ENCODE measurements at places on chromosomes 6 and 20. TPM values are rescaled to one million over a fixed set of nuclear protein-coding genes. Genes with fewer than 3 reads are reported as not detected.

The SLC32A1 gene
- total RNA-seq = not detected

The TGM3 gene
- total RNA-seq = under 0.01 TPM

The CPXM1 gene
- total RNA-seq = not detected

The BACH2 gene
- total RNA-seq = 1.9 TPM

The ADGRG6 gene
- total RNA-seq = 21.7 TPM

The TRIM27 gene
- total RNA-seq = 37.1 TPM

The MLN gene
- not detected for total RNA-seq

The ZNF334 gene
- total RNA-seq = 1.2 TPM

The APOM gene
- total RNA-seq = 0.96 TPM

The ZNF337 gene
- 15.6 TPM for total RNA-seq

The SLC12A5 gene
- total RNA-seq = not detected

The NKX2-4 gene
- not detected for total RNA-seq

The LYRM4 gene
- total RNA-seq = 26.5 TPM

The PROKR2 gene
- total RNA-seq = not detected

The XKR7 gene
- total RNA-seq = not detected

The LTA gene
- not detected for total RNA-seq

The PACRG gene
- 2.1 TPM for total RNA-seq

The XRN2 gene
- 86.0 TPM for total RNA-seq

The ADAM33 gene
- not detected for total RNA-seq

The MYO6 gene
- total RNA-seq = 18.1 TPM

The MOXD1 gene
- under 0.01 TPM for total RNA-seq

The PCIF1 gene
- 9.6 TPM for total RNA-seq

The TNFRSF21 gene
- 72.3 TPM for total RNA-seq

The STX7 gene
- 34.7 TPM for total RNA-seq

The SPTLC3 gene
- total RNA-seq = 5.1 TPM

The MAK gene
- under 0.01 TPM for total RNA-seq

The PRR18 gene
- total RNA-seq = not detected

The ENTPD6 gene
- total RNA-seq = 86.1 TPM

The EFCAB8 gene
- not detected for total RNA-seq

The SLC35B2 gene
- 97.6 TPM for total RNA-seq

The PET117 gene
- 13.0 TPM for total RNA-seq

The MTG2 gene
- 16.8 TPM for total RNA-seq

The EYA4 gene
- 2.9 TPM for total RNA-seq

The NSFL1C gene
- total RNA-seq = 16.8 TPM

The SNPH gene
- 3.4 TPM for total RNA-seq

The PACSIN1 gene
- not detected for total RNA-seq

The IER3 gene
- total RNA-seq = 211 TPM

The GHRH gene
- total RNA-seq = not detected
